Lung (tissue), 17 donors: ENCODE measurements at places on chromosomes 16 and 17. TPM values are rescaled to one million over a fixed set of nuclear protein-coding genes. Genes with fewer than 3 reads are reported as not detected.
A peak's percentile ranks its signal among the peaks of the same experiment; 100 is the strongest.

SOCS1 gene
- total RNA-seq, result 16.7 TPM

GRCh38 chr17:62715882-62716390 lies 88.5 kb downstream of the MRC2 start:
- no peak overlapping the region for H3K4me3 ChIP-seq
- no peaks in the 10 kb centered on the region for H3K27me3 ChIP-seq
- no peaks in the 10 kb centered on the region for H3K36me3 ChIP-seq
- H3K27ac ChIP-seq, result no peak overlapping the region

DNA sequence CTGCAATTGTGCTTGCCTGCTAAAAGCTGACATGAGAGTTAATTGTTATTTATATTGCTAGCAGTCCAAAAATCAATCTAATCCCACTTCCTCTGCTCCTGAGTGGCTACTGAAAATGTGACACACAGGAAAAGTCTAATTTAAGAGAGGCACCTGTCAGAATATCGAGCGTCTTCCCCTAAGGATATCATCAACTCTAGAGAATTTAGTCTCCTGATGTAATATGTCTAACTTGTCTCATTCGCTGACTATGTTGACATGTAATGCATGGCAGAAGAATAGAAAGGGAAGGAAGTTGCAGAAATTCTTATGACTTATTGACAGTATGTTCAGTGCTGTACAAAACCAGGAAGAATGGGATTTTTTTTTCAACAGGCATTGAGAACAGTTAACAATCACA lies 893.4 kb upstream of the CDH8 start:
- H3K27me3 ChIP-seq, result no peaks in the 10 kb centered on the region
- no peak overlapping the region for H3K27ac ChIP-seq
- no peaks in the 10 kb centered on the region for H3K36me3 ChIP-seq
- no peaks in the 10 kb centered on the region for H3K4me1 ChIP-seq
- DNase-seq, result peak; percentile 7
- no peak overlapping the region for H3K4me3 ChIP-seq

DNA sequence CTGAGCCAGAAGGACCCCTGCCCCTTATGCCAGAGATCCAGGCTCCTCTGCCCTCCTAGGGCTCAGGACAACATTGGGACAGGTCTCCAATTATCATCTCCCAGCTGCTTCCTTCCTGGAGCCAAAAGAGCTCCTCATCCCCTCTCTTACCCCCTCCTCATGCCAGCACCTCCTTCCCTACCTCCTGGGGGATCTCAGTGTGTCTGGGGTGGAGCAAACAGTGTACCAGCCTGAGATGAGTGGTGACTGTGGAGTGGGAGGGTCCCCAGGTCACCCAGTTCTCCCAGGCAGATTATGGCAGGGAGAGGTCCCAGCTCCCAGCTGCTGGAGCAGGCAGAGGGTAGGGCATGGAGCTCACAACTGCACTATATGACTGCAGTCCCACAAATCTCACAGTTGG lies 23.7 kb downstream of the SRCIN1 start:
- H3K4me1 ChIP-seq, result no peaks in the 10 kb centered on the region
- no peak for DNase-seq
- no peak overlapping the region for H3K4me3 ChIP-seq
- peaks cover 40% of the 10 kb centered on the region for H3K27me3 ChIP-seq
- no peak overlapping the region for H3K27ac ChIP-seq

- peaks cover 45% of the 10 kb centered on the region for H3K36me3 ChIP-seq
- DNase-seq, result no peak
- no peak overlapping the region for H3K27ac ChIP-seq
These were observed 5.3 kb downstream of the KPNB1 start for GRCh38 chr17:47654991-47655390.

DNA sequence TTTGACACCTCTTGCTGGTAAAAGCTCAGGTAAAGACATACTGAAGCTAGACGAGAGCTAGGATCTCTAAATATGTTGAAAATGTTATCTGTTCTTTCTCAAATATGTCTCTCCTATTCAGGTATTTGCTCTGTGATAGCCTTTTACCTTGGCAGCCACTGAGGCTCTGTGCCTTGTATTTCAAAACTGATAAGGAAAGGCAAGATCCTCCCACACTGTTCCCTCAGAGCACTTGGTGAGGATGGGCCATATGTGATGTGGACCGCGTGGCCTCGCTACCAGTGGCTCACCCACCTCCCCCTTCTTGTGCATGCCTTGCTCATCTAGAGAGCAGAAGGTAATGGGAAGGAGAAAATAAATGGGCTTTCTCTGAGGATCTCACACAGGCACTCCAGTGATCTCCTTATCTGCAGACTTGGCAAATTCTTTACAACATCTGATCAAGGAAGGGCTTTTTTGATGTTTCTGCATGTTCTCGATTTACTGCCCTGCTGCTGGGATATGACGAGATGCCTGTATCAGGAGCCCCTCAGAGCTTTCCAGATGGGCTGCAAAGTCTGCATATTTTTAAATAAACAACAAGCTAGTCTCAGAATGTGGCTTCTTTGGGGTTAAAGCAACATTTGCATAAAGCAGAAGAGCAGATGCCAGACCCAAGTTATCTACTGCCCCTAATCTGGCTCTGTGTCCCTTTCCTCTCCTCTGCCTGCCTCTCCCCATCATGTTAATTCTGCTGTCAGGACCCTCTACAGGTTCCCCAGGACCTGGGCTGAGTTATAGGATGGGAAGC lies 16.9 kb downstream of the HOXB1 start:
- H3K36me3 ChIP-seq, result no peaks in the 10 kb centered on the region
- no peaks in the 10 kb centered on the region for H3K4me1 ChIP-seq
- no peak overlapping the region for H3K27ac ChIP-seq

DNA sequence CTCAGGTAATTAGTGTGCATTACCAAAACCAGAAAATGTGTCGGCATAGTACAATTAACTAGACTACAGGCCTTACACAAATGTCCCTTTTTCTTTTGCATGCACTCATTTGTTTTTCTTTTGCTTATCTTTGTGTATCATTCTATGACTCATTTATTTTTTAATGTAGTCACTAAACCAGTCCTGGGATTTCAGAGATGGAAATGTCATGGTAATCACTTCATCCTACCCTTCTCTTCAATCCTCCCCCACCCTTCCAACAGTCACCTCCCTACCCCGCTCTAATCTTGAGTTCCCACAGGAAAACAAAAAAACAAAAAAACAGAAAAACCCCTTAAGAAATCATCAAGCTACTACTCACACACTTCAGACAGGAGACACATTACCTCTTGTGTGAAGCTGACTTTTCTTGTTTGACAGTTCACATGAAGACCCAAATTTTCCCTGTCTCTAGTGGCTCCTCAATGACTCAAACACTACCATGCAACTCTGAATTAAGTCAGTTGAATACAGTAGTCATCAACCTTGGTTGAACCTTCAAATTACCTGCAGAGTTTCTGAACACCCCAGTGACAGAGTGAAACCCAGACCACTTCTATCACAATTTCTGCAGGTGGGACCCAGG lies 242.4 kb upstream of the SALL1 start:
- H3K4me3 ChIP-seq, result no peak overlapping the region
- DNase-seq, result no peak
- no peaks in the 10 kb centered on the region for H3K36me3 ChIP-seq
- H3K4me1 ChIP-seq, result no peaks in the 10 kb centered on the region
- no peak overlapping the region for H3K27ac ChIP-seq

CEP112 gene
- 24.2 TPM for total RNA-seq

DNA sequence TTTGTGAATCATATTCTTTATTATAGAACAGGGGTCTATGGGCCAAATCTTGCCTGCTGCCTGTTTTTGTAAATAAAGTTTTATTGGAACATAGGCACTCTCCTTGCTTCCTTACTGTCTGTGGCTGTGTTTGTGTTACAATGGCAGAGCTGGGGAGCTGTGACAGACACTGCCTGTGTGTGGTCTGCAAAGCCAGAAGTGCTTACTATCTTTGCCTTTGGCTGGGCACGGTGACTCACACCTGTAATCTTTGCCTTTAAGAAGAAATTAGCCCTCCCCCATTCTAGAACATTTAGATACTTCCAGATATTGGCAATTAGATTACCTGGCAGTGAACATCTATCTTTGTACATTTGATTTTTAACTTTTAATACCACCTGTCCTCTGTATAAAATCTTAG lies 308.3 kb downstream of the FOXL1 start:
- no peak overlapping the region for H3K4me3 ChIP-seq
- H3K27me3 ChIP-seq, result no peaks in the 10 kb centered on the region
- peaks cover 3% of the 10 kb centered on the region for H3K4me1 ChIP-seq
- H3K36me3 ChIP-seq, result no peaks in the 10 kb centered on the region

- H3K4me1 ChIP-seq, result peaks cover 28% of the 10 kb centered on the region
- DNase-seq, result peak; percentile 61
- H3K4me3 ChIP-seq, result no peak overlapping the region
These were observed 3.5 kb downstream of the ATP2A3 start for GRCh38 chr17:3960764-3961163.

IRF8 gene
- total RNA-seq, result 36.2 TPM

CETP gene
- 8.4 TPM for total RNA-seq

- no peaks in the 10 kb centered on the region for H3K27me3 ChIP-seq
- H3K4me1 ChIP-seq, result no peaks in the 10 kb centered on the region
- no peaks in the 10 kb centered on the region for H3K36me3 ChIP-seq
- no peak overlapping the region for H3K27ac ChIP-seq
These were observed 45.0 kb downstream of the KCNJ16 start for GRCh38 chr17:70119983-70120382.

KRT222 gene
- total RNA-seq, result 0.18 TPM

DNA sequence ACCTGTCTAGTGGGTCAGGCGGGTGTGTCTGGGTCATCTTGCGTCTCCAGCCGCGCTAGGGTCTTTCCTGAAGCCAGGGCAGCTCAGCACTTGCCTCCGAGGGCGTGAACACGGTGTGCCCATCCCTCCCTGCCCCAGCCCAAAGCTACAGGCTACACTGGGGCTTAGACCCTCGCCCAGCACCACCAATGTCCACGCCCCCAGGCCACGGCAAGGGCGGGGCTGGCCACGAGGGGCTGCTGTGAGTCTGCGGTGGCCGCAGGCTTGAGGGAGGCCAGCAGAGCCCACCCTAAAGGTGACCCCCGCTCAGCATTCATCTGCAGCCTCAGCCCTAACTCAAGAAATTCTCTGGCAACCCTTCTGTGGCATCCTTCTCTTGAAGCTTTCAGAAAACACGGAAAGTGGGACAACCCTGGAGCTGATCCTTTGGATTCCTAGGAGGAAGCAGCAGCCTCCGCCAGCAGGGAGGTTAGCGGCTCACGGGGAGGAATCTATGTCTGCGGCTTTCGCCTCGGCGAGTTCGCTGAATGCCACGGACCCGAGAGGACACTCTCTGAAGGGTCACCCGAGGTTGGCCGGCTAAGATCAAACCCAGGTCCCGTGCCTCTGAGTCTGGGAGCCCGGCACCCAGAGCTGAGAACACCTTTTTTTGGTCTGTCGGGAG lies 41.7 kb downstream of the TIMM22 start:
- no peak overlapping the region for H3K4me3 ChIP-seq
- H3K27ac ChIP-seq, result peak overlapping the region; percentile 70
- H3K36me3 ChIP-seq, result peaks cover 7% of the 10 kb centered on the region
- no peaks in the 10 kb centered on the region for H3K27me3 ChIP-seq
- H3K4me1 ChIP-seq, result peaks cover 2% of the 10 kb centered on the region

STAT3 gene
- 267 TPM for total RNA-seq

CLEC18A gene
- 1.4 TPM for total RNA-seq

PCGF2 gene
- total RNA-seq, result 29.2 TPM

GRCh38 chr16:65737831-65738230 lies 616.0 kb upstream of the CDH11 start:
- no peaks in the 10 kb centered on the region for H3K4me1 ChIP-seq
- H3K27ac ChIP-seq, result no peak overlapping the region
- no peak overlapping the region for H3K4me3 ChIP-seq
- no peaks in the 10 kb centered on the region for H3K27me3 ChIP-seq
- H3K36me3 ChIP-seq, result no peaks in the 10 kb centered on the region

GRCh38 chr16:84660973-84661372 lies 12.7 kb downstream of the KLHL36 start:
- no peak for DNase-seq
- H3K27ac ChIP-seq, result no peak overlapping the region
- H3K36me3 ChIP-seq, result peaks cover 69% of the 10 kb centered on the region
- H3K4me3 ChIP-seq, result no peak overlapping the region

DNA sequence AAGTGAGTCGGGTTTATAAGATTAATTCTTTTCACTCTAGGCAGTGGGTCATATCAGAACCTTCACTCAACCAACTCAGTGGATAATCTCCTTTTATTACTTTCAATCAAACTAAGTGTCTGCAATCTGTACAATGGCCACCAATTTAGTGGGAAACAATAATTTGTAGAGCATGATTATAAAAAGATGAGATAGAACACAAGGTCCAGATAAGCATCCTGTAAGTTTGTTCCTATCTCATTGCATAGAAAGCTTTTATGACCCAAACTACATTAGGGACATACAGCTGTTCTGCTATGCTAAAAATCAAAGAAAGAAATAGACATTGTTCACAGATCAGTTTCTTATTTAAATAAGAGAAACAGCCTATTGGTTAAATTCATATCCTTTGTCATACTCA lies 341.4 kb upstream of the PSMD7 start:
- no peaks in the 10 kb centered on the region for H3K4me1 ChIP-seq
- H3K36me3 ChIP-seq, result no peaks in the 10 kb centered on the region
- no peak overlapping the region for H3K27ac ChIP-seq
- no peaks in the 10 kb centered on the region for H3K27me3 ChIP-seq
- DNase-seq, result no peak

DNA sequence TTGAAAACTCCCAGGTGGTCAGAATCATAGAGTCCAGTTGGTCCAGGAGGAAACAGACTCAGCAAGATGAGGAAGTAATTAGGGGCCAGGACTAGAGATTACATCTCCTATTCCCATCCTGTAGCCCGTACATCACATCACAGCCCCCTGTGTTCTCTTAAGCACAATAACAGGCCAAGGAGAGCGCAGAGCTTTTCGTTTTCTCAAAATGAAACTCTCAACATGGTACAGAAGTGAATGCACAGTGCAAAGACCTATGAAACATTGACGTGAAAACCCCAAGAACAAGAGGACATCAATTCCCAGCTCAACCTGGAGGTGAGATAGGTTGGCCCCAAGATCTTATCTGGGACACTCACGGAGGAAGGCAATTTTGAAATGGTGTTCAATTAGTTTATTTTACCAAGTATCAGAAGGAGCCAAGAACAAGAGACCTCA lies 9.0 kb downstream of the PIK3R5 start:
- H3K4me1 ChIP-seq, result no peaks in the 10 kb centered on the region
- no peak overlapping the region for H3K27ac ChIP-seq
- no peak for DNase-seq
- H3K36me3 ChIP-seq, result no peaks in the 10 kb centered on the region
